ENCODE measurements at places on chromosomes 7 and 10.

DNA sequence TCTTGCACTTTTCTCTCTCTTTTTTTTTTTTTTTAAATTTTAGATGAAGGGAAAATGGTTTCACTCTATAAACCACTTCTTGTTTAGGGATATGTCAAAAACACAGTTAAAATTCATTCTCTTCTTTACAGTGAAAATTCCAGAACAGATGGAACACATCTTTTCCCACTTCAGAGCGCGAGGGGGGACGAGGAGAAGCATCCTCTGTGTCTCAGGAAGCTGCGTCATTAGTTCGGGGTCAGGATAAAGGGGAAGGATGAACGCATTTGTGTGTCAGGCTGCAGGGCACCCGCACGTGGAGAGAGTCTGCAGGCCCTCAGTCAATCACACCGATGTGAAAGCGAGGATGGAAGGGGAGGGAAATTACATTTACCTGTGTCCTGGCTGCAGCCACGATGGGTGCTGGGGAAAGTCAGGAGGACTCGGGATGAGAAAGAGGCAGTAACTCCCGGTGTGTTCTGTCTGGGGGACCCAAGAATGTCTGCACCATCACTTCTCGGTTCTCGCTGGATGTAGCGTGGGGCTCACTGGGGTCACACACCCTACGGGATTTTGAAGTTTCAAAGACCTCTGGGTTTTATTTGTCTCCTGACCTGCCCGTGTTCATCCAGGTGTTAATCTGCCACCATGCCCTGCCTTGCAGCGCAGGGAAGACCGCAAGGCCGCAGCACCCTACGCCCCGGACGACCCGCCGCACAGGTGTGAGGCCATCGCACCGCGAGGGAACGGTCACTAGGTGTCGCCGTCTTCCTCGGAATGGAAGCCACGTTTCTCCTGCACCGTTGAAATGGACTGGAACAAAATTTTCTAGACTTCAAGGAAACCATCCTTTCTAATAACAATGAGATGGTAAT is 66.7 kb upstream of the PITRM1 start:
- DNase-seq = peak; percentile 77

- no peak for DNase-seq
Observed at GRCh38 chr7:117759950-117760640, 113.1 kb downstream of the CTTNBP2 start.

- no peak for DNase-seq
Observed at GRCh38 chr10:122465401-122466040, 4.2 kb downstream of the HTRA1 start.

GRCh38 chr10:86970162-86970981 is 2.1 kb downstream of the ADIRF start:
- DNase-seq = no peak

- DNase-seq = no peak
Observed at GRCh38 chr7:42057331-42057730, 179.7 kb downstream of the GLI3 start.

DNA sequence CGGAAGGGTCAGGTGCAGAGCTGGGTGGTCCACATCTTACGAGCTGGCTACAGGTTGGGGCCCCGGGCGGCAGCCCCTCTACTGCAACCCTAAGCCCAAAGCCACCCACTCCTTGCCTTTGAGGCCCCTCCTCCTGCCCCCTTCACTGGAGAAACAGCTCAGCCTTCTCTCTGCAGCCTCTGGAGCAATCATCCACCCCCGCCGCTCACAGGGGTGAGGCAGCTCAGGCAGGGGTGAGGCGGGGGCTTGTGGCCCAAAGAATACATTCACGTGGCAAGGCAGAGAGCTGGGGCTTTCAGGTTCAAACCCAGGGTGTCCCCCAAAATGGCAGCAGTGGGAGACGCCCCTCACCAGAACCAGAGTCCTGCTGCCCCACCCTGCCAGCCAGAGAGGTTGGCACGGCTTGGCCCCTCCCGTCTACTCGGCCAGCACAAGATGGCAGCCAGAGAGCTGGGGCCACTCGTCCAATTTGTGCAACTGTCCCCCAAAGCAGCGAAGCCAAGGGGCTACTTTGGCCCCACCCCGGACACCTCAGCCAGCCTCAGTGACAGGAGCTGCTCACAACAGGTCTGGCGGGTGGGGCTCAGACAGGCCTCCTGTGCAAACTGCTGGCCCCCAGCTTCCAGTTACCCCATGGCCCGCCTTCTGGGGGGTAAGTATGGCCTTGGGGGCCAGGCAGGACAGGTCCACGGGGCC is 7.2 kb downstream of the GNB2 start:
- no peak for DNase-seq

- no peak for DNase-seq
Observed at GRCh38 chr10:44968091-44968490, 8.5 kb downstream of the RASSF4 start.

DNA sequence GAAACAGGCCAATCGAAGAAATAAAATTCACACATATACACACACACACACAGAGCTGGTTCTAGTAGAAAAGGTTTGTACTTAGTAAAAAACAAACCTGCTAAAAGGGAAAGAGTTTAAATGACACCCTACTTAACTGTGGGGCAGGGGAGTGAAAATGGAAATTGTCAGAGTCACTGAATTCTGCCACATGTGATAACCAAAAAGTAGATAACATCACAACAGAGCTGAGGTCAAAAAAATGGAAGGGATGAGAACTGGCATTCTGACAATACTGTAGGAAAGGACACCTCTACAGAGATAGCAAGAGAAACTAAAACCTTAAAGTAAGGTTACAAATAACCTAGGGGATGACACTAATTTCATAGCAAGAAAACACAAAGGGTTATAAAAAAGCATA is 74.6 kb downstream of the CACUL1 start:
- DNase-seq = no peak

- DNase-seq = no peak
Observed at GRCh38 chr7:24231493-24231892, 52.5 kb upstream of the NPY start.

GRCh38 chr10:12396093-12396492 is 46.7 kb downstream of the CAMK1D start:
- no peak for DNase-seq

- no peak for DNase-seq
Observed at GRCh38 chr7:81268551-81268950, 349.7 kb upstream of the SEMA3C start.

GRCh38 chr10:71234004-71234894 is 21.9 kb downstream of the UNC5B start:
- no peak for DNase-seq

DNA sequence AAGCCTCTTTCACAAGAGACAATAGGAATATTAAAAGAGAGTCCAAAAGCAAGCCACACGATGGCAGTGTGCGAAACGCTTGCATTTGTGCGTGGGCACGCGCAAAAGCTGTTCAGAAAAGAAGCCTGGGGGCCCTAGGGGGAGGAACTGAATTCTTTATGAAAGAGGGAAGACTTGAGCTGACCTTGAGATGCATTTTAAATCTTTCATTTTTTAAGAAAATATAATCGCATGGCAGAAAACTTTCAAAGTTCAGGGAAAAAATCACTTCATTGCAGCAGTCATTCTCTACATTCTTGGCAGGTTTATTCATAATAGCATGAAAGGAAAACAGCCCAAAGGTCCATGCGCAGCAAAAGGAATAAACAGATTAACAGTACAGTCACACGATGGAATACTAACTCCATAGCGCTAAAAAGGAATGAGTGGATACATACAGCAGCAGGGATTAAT is 206.5 kb upstream of the PRKCQ start:
- peak; percentile 85 for DNase-seq

GRCh38 chr7:112630565-112630964 is 149.8 kb downstream of the LSMEM1 start:
- DNase-seq = no peak

- no peak for DNase-seq
Observed at GRCh38 chr7:111261496-111261895, 170.6 kb downstream of the LRRN3 start.

DNA sequence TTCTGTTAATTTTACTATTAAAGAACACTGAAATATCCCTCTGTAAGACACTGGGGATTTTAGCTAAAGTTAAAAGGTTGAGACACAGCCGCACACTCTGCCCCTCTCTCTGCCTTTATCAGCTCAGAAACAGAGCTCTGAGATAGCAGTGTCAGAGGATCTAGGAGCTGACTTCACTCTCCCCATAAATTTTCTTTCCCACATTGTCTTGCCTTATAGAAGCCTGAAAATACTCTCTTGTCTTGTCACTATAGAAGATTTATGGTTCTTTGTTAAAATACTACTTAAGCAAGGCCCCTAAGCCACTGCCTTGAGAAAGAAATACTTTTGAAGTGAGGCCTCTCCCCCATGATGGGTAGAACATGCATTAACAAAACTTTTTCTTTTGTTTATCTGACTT is 105.7 kb upstream of the C10orf90 start:
- DNase-seq = no peak

DNA sequence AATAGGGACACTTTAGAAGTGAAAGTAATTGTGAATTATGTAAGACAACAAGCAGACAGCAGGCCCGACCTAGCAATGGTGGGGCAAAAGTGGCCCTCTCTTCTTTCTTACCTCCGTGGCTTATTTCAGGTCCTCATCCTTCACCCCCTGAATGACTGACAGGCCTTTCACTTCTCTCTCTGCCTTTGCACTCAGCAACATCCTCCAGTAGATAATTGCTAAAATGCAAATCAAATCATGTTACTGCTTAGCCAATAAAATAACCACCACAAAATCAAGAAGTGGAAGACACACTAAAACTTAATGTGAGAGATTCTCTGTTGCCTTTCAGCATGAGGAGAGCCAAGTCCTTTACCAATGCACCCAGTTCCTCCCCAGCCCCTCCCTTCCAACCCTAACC is 274.6 kb upstream of the ZNF32 start:
- DNase-seq = no peak

GRCh38 chr10:50280049-50280841 is 28.9 kb upstream of the ASAH2 start:
- no peak for DNase-seq

DNA sequence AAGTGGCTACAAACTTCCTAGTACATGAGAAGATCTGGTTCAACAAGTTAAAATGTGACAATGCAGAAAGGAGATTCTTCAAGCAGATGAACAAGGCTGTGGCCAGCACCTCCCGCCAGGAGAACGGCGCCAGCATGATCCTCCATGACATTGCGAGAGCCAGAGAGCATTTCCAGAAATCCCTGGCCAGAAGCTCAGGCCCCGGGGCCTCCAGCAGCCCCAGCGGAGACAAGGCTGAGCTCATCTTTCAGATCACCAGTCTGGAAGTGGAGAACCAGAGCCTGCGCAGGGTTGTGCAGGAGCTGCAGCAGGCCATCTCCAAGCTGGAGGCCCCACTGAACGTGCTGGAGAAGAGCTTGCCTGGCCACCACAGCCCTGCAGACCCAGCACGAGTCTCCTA is 40.1 kb upstream of the ZNF273 start:
- DNase-seq = no peak

GRCh38 chr10:121076776-121077715 is 225.9 kb downstream of the WDR11 start:
- no peak for DNase-seq

All from HAP-1 (cell line).